ENCODE measurements at places on chromosomes 5 and 9. TPM values are rescaled to one million over a fixed set of nuclear protein-coding genes. Genes with fewer than 3 reads are reported as not detected.

DNA sequence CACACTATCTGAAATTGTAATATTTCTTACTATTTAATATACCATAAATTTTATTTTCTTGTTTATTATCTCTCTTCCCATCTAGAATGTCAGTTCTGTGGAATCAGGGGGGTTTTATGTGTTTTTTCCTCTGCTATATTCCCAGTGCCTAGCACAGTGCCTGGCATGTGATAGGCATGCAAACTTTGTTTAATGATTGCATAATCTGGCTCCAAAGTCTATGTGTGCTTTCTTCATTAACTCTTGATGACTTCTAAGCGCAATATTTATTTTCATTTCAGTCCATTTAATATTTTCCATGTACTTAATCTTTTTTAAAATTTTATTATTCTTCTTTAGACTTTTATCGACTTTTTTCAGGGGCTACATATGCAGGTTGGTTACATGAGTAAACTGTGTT is 60.4 kb upstream of the CDK5RAP2 start:
- no peak for DNase-seq

- DNase-seq: no peak
Observed at GRCh38 chr9:22916148-22916547, 469.5 kb downstream of the DMRTA1 start.

DNA sequence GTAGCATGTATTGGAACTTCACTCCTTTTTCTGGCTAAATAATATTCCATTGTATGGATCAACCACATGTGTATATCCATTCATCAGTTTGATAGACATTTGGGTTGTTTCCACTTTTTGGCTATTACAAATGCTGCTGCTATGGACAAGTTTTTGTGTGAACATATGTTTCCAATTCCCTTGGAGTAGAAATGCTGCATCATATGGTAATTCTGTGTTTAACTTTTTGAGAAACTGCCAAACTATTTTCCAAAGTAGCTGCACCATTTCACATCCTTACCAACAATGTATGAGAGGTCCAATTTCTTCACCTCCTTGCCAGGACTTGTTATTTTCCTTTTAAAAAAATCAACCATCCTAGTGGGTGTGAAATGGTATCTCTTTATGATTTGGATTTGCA is 8.4 kb downstream of the FRRS1L start:
- no peak for DNase-seq

DNA sequence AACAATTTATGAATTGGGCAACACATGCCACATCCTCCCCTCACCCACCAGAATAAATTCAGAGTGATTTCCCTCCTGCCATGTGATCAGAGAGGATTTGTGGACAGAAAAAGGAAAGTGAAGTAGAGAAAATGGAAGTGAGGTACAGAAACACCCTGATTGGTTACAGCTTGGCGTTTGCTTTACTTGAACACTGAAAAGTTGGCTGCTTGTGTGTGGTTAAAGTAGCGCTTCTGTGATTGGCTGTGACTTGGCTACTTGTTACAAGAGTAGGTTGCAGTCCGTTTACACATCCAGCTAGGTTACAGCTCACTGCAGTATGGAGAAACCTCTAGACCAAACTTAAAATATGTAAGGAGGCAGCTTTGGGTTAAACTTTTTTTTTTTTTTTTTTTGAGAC is 205.2 kb upstream of the ZNF608 start:
- DNase-seq: no peak

DNA sequence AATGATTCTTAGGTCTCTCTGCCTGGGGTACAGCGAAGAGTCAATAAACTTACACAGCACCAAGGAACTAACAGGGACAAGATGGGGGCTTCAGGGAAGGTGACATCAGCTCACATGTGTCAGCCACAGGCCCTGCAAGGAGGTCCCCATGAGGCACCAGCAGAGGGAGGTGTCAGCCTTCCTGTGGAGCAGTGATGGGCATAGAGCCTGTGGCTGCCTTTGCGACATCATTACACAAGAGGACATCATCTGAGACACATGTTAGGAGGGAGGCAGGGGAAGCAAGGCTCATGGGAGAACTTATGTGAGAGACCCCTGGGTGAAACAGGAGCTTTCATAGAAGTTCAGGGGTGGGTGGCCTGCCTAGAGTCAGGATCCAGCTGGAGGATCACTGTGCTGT is 389.6 kb downstream of the SEMA5A start:
- DNase-seq: no peak

DNA sequence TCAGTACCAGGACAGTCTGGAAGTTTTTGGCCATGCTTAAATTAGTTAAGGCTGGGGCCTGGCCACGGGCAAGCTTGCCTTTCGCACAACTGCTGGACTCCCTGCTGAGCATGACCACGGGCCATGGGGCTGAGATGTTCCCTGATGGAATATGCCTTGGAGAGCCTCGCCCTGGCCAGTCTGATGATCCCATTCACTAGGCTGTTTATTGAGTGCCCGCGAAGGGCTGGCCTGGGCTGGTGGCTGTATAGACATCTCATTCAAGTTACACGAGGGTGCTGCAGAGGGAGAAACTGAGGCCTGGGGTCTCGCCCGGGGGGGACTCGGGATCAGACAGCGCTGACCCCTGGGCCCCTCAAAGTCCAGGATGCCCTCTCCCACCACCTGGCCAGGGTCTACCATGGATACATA is 7.8 kb upstream of the RXRA start:
- no peak for DNase-seq

DNA sequence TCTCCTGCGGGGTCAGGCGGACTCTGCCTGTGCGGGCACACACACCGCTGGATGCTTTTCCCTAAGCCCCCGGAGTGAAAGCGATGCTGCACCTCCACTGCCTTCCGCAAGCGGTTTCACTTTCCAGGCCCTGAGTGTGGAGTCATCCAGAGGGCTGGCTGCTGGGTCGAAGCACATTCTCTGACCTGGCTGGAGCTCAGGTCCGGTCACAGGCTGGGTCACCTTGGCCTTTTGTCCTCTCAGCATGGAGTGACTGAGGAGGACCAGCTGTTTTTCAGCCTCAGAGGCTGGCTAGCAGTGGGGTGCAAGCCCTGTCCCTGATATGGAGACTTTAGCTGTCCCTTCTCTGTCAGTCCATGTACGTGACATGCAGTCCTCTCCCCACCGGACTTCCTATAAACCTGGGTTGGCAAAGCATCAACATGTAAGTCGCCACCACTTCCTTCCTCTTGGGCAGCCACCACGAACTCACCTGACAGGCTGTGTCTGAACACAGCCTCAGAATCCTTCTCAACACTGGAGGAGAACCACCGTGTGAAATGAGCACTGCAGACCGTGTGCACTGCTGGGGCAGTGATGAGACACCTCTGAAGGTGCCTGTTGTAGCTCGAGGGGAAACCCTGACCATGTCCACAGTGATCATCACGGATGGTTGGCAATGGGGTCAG is 51.3 kb downstream of the GADD45G start:
- DNase-seq: no peak

Gene TRIM14
- total RNA-seq: 65.3 TPM

- no peak for DNase-seq
Observed at GRCh38 chr9:78982849-78983248, 588.9 kb upstream of the TLE4 start.

- DNase-seq: no peak
Observed at GRCh38 chr5:73940026-73940425, 314.0 kb downstream of the ARHGEF28 start.

GRCh38 chr9:134738869-134739659 is 97.5 kb downstream of the COL5A1 start:
- peak; percentile 52 for DNase-seq

GRCh38 chr9:128114326-128115186 is 13.0 kb downstream of the PTGES2 start:
- no peak for DNase-seq

Gene FBP1
- 17.0 TPM for total RNA-seq

GRCh38 chr5:73030995-73031394 is 75.2 kb downstream of the FCHO2 start:
- no peak for DNase-seq

Gene NSA2
- 53.2 TPM for total RNA-seq

- no peak for DNase-seq
Observed at GRCh38 chr5:171365351-171365750, 22.3 kb upstream of the NPM1 start.

GRCh38 chr5:153539983-153540382 is 49.5 kb downstream of the GRIA1 start:
- DNase-seq: no peak

All from natural killer cell (primary cell).